Stimulated activated CD8-positive, alpha-beta memory T cell treated with anti-CD3 and anti-CD28 coated beads, Interleukin-15, amount 100 ng/mL, for 4 hours (primary cell): ENCODE measurements at places on chromosomes 2 and 18.

GRCh38 chr18:49459404-49460171, 857 bp downstream of the DYM start:
- peak; percentile 5 for DNase-seq

DNA sequence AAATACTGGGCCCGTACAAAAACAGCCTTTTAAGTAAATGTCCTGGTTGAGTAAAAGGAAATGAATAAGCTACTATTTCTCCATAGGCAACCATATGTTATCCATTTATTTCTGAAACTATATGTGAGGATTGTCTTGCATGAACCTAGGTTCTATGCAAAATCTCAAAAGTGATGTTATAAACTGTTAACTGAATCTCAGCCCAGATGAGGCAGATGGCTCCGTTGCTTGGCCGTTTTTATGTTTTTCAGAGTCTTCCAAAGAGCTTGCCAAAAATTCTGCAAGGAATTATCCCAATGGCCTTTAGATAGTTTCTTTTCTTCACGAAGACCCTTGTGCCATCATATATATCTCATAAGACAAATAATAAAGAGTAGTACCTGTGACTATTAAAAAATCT, 1669.5 kb upstream of the DDX18 start:
- no peak for DNase-seq

- no peak for DNase-seq
Measured at GRCh38 chr2:172962824-172963223, 112.8 kb upstream of the MAP3K20 start.

- no peak for DNase-seq
Measured at GRCh38 chr2:43020990-43021669, 205.3 kb downstream of the ZFP36L2 start.

- no peak for DNase-seq
Measured at GRCh38 chr18:8056723-8057122, 489.6 kb downstream of the PTPRM start.

DNA sequence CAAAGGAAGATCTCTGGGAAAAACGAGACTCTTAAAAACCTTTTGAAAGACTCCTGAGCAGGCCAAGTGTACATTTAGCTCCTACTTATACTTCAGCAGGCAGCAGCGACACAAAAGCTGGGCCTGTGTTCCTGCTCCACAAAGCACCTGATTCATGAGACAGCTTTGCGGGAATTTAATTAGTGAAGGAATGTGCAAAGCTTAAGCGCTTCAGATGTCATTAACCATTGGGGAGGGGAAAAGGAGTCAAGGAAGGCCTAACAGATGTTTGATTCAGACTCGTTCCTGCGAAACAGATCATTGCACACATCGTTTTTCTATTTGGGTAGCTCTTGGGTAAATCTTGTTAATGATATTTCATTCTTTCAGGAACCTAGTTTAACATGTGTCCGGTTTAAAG, 125.9 kb downstream of the MAIP1 start:
- DNase-seq: no peak

DNA sequence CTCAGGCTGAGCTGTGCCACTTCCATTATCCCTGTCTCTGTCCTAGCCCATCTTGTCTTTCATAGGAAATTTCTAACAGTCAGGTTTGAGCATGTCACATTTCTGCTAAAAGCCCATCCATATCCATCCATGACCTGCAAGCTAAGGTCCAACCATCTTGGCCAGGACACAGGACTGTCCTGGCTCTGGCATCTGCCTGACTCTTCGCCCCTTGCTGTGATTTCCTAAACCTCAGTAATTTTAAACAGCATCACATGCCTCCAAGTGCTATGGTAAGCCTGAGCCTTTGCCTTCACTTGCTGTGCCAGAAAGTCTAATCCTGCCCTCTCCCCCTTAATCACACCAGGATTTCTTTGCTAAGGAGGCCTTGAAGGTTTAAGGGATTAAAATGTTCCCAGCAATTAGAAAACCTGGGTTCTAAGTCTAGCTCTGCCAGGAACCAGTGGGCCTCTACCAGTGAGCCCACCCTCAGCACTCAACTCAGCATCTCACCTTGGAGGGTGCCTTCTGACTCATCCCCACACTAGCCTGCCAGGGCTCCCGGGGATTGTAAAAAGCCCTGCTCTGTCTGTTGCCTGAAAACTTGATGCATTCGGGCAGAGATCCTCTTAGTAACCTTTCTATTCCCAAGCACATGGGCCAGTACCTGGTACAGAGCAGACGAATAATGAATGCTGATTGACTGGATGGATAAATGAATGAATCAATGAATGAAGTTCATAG, 411.0 kb downstream of the LRATD1 start:
- DNase-seq: no peak

DNA sequence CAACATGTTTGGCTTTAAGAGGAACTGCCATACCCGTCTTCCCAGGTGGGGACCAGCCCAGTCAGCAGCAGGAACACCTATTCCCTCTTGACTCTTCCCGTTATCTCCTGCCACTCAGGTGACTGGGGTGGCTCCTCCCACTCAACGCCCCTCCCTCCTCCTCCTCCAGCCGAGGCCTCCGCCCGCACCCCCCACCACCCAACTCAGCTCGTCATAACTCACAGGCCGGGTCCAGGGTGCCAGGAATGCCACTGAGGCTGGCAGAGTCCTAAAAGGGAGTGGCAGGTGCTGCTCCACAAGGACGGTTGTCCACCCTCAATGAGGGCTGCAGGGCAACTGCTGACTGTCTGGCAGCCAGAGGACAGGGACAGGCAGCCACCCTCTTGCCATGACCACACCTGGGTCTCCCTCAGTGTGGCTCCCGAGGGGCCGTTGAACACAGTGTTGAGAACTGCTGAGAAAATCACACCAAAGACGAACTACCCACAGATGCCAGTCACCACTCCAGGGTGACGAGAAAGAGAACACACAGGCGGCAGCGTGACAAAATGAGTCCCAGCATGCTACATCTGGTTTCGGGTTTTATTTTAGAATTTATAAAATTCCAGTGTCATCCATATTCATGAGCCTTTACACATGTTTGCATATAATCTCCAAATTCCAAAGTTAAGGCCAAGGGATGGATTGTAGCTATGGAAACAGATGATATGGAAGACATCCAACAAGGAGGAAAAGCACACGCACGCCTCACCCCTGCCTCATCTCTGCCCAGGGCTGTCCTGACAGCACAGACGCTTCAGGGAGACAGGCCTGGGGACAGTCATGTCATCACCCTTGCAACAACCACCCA, 38.5 kb downstream of the ANO7 start:
- no peak for DNase-seq

DNA sequence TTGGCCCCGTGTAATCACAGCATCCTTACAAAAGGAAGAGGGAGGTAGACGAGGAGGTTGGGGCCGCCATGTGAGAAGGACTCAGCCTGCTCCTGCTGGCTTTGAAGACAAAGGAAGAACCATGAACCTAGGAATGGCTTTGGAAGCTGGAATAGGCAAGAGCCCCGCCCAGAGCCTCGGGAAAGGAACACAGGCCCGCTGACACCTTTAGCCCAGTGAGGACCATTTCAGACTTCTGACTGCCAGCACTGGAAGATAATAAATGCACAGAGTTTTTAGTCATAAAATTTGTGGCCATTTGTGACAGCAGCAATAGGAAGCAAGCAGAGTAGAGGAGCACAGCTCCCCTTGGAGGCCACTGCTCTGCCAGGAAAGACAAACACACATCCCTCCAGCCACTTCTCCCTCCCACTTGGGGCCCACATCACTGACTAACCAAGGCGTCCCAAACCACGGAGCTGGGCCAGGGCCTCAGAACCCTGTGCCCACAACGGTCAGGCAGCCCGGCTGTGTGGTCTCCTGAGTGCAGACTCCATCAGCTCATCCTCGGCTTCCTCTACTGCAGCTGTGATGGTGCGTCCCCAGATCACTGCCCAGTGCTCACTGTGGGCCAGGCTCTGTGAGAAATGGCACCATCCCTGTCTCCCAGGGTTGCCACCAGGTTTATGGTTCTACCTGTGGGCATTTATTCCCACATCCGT, 39.7 kb downstream of the TFCP2L1 start:
- no peak for DNase-seq

- no peak for DNase-seq
Measured at GRCh38 chr2:38671946-38672345, 6.0 kb downstream of the GALM start.

- DNase-seq: no peak
Measured at GRCh38 chr2:42360493-42360889, 526 bp downstream of the COX7A2L start.

GRCh38 chr18:25737710-25738311, 352.6 kb downstream of the SS18 start:
- no peak for DNase-seq
